ENCODE measurements at places on chromosomes 2 and 18.

DNA sequence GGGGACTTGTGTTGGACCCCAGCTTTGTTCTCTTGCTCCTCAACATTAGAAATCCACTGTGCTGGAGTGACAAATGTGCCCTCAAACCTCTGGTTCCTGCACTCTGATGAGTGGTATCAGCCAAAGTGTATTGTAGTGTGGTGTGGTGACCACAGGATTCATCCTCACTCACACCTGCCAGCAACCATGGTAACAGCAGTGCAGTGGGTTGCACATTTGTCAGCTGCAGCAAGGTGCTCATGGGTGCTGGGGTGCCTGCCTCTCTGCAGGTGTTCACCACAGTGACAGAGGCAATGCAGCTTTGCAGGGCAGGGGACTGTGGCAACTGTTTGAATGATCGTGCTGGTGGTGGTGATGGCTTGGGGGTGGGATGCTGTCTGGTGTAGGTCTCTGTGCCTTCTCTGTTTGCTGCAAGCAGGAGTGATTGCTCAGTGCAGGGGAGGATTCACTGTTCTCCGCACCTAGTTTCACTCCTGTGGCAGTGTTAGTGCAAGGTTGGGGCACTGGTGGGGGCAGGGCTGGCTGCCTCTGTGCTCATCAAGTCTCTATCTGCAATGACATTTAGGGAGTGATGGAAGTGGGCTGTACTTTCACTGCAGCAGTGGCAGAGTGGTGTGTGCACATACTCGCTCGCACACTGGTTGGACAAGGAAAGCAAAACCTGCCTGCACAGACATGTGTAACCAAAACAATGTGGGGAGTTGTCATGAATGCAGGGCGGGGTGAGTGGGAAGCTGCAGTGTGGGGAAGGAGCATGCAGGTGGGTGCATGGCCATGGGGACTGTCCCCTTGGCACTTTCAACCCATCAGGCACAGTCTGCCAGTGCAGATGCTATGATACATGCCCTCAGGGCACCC lies 301.1 kb downstream of the PIK3C3 start:
- no peak for DNase-seq

DNA sequence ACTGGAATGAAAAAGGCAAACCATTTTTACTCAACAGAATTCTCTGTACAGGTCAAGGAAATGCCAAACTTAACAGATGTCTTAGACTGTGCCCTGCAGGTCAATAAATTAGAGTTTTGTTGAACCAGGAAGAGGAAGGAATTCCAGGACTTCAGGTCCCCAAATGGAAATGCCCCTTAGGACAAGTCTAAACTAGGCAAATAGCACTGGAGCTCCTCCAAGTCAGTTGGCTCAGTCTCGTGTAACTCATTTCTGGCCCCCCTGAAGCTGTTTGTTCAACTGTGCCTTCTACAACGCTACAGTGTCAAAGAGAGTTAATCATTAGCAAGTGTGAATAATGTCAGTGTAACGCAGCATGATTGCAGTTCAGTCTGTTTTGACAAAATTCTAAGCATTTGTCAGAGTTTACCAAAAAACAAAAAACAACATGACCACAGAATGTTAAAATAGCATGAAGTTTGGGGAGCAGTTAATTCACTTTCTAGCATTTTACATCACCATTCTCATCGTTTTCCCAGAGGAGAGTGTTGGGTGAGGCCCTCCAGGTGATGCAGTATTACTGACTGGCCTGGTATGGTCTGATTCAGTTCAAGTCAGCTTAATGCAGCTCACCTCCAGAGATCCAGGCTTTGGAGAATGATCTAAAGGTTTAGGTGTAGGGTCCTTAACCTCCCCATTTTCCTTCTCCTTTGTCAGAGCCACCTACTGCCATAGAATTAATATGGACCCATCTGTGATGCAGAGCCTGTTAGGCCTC lies 108.1 kb downstream of the AQP4 start:
- no peak for DNase-seq

- DNase-seq = no peak
Observed at GRCh38 chr2:113892004-113892710, 2.3 kb downstream of the ACTR3 start.

DNA sequence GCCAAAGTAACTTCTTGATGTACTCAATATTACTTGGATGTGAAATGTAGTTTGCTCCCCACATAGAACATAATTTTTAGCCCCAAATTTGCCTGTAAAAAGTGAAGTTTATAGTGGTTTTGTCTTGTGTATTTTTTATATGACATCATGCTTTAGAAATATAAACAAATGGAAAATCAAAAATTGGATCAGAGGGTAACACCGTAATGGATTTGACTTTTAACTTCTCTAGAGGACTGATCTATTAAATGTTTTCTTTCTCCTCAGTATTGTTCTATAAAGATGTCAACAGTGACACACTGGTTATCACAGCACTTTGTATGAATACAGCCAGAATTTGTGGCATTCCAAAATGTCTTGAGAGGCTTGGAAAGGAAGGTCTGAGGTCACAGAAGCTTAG lies 45.6 kb upstream of the RASGRP3 start:
- no peak for DNase-seq

DNA sequence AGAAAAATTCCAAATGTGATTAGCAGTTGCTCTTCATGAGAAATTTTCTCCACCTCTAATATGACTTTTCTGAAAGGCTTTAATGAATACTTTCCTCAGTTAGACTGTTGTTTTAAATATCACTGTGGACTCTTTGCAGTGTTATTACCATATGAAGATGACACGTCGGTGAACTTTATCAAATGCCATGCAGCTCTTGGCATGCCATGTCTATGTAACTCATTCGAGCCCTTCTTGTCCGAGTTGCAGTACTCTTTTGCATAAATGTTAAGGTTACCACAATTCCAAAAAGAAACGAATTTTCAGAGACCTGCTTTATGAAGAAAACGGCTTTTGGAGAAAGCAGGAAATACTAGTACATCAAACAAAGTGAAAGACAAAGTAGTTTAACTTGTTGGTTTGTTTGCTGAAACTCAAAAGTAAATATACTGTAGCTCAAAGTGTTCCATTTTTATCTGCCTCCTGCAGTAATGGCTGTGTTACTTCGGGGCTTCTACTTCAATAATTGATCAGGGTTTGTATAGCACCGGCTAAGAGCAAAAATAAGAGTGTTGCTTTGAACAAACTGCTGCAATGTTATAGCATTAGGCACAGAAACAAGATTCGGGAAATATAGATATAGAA lies 204.1 kb downstream of the ARHGAP15 start:
- no peak for DNase-seq

- DNase-seq = no peak
Observed at GRCh38 chr2:10935953-10936942, 24.5 kb downstream of the KCNF1 start.

DNA sequence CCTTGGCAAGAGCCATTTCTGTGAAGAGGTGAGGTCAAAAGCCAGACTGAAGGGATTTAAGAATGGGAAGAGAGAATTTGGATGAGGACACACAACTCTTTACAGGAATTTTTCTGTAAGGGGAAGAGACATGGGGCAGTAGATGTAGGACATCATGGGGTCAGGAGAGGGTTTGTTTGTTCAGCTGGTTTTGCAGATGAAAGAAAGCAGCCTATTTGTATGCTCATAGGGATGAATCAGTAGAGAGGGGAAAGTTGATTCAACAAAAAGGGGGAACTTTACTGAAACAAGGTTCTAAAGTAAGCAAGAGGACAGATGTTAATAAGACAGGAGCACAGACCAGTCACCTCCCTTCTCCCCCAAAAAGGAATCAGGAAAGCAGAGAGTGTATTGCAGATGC lies 11.2 kb downstream of the SCG2 start:
- DNase-seq = no peak

Data from activated CD8-positive, alpha-beta memory T cell treated with anti-CD3 and anti-CD28 coated beads for 4 hours (primary cell).